ENCODE measurements at places on chromosomes 12 and 14.

DNA sequence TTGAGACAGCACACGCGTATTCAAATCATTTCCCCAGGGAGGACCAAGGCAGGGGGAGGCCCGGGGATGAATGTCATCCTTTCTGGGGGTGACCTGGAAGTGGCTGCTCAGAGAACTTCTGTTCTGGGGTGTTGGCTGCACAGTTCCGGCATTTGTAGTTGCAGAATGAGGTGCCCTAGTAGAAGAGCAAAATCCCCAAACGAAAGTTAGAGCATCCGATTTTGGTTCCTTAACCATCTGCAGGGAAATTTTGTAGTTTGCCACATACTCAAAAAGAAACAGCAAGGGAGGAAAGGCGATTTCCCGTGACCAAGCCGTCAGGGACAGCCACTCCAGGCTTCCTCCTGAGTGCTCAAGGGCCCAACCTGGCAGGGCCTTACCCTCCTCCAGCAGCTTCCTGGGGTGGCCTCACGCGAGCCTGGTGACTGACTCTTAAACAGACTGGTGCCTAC lies 13.0 kb upstream of the TRAF3 start:
- DNase-seq, result no peak

DNA sequence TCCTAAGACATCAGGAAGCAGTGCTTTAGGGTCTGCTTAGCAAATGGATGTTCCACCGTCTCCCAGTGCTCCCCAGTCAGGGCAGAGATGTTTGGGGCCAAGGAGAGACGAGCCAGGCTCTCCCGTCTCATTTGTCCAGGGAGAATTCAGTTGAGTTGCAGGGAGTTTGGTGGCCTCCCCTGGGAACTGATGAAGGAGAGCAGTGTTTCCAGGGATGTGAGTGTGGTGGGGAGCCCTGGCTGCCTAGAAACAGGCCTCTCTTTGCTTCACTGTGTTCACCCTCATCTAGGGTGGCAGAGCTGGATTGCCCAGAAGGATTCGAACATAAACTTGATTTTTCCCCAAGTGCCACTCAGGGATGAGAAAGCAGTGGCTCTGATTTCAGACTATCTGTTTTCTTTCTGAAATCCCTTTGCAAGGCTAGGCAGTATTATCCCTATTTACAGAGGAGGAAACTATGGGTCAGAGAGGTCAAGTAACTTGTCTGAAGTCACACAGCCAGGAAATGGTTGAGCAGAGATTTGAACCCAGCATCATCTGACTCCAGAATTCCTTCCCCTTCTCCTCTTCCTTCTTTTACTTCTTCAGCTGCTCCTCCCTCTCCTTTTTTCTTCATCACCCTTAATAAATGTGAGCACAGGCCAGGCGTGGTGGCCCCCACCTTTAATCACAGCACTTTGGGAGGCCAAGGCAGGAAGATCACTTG lies 6.6 kb downstream of the TPCN1 start:
- no peak for DNase-seq

DNA sequence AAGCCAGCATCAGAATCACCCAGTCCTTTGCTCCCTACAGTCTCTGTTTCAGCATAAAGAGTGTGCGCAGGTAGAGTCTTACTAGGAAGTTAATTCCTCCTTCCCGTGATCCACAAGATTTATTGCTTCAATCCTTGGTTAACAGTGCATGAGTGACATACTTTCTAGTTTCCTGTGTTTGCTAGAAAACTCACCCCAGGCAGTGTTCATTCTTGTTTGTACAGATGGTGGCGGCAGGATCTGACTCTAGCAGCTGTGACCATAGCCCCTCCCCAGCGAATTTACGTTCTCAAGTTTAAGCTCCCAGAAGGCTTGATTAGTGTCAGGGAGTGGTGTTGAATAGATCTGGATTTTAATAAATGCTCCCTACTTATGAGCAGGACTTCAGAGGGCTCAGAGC lies 75.9 kb upstream of the ANO2 start:
- no peak for DNase-seq

- DNase-seq, result no peak
Observed at GRCh38 chr14:68922886-68923285, 56.2 kb downstream of the ACTN1 start.

GRCh38 chr14:94313991-94314655 lies 9.0 kb downstream of the SERPINA6 start:
- no peak for DNase-seq

GRCh38 chr12:71691504-71692129 lies 5.7 kb downstream of the TMEM19 start:
- no peak for DNase-seq

DNA sequence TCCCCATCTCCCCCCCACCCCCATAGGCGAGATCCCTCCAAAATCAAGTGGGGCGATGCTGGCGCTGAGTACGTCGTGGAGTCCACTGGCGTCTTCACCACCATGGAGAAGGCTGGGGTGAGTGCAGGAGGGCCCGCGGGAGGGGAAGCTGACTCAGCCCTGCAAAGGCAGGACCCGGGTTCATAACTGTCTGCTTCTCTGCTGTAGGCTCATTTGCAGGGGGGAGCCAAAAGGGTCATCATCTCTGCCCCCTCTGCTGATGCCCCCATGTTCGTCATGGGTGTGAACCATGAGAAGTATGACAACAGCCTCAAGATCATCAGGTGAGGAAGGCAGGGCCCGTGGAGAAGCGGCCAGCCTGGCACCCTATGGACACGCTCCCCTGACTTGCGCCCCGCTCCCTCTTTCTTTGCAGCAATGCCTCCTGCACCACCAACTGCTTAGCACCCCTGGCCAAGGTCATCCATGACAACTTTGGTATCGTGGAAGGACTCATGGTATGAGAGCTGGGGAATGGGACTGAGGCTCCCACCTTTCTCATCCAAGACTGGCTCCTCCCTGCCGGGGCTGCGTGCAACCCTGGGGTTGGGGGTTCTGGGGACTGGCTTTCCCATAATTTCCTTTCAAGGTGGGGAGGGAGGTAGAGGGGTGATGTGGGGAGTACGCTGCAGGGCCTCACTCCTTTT lies 2.7 kb downstream of the GAPDH start:
- DNase-seq, result no peak

- DNase-seq, result no peak
Observed at GRCh38 chr14:99062216-99062615, 209.8 kb downstream of the BCL11B start.

DNA sequence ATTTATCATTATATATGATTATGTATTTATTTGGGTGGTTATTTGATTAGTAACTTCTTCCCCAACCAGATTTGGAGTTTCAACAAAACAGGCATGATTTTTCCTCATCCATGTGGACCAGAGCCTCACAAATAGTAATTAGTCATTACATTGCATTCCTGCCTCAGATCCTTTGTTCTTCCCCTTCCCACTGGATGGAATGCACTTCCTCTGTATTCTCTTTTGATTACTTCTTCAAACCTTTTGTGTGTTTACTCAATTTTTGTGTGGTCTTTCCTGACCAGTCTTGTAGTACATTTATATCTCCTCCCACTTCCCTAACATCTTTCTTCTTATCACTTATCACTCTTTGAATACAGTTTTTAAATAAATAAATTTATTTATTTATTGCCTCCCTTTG lies 15.5 kb downstream of the SYT1 start:
- no peak for DNase-seq

- DNase-seq, result peak; percentile 67
Observed at GRCh38 chr12:9634177-9634803, 26.6 kb upstream of the KLRB1 start.

GRCh38 chr12:122974892-122975789 lies at the start of gene OGFOD2:
OGFOD2 (plus strand) TSS chr12:122975244; CDS start chr12:122975252, 8 bp downstream.
- DNase-seq, result peak; percentile 94

- DNase-seq, result no peak
Observed at GRCh38 chr14:91295276-91295845, 50.9 kb upstream of the GPR68 start.

- no peak for DNase-seq
Observed at GRCh38 chr12:13194401-13195110, 2.0 kb upstream of the EMP1 start.

- no peak for DNase-seq
Observed at GRCh38 chr12:93991829-93992461, 156.4 kb upstream of the PLXNC1 start.

DNA sequence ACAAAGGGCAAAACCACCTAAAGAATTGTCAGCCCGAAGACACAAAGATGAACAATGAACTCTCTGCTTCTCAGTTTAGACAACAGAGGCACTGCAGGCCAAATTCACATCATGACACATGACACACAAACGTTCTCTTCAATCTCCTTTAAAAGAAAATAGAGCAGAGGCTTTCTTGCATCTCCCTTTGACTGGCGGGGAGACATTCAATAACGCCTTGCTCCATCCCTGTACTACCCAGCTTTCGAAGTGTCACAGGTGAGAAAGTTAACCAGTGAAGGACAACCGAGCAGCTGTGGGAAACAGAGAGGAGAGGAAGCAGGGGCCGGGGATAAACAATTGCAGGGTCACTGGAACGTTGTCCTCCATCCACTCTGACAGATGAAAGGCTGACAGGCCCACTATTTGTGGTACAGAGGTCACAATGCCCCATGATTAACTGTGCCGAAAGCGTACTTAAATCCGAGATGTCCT lies 130.8 kb downstream of the PHLDA1 start:
- DNase-seq, result no peak

DNA sequence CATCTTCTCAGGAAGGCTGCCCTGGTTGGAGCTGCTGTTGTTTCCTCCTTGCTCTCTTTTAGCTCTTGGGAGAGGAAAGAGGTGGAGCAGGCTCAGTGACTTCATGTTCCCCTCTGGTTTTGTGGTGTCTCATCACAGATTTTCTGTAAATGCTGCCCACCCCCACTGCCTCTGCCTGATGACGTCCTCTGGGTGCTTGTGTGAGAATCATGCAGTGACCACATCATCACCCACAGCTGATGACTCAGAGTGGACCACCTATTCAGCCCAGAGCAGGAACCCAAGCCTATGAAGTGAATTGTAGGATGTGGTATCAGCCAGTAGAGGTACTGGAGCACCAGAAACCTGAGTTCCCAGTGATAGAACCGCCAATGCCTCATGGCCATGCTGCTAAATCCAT lies at the start of gene GZMB:
TSS of gene GZMB (minus strand) at position 33 of the 400 bp plus-strand sequence. CDS start at position 3, 30 bp downstream.
- peak; percentile 65 for DNase-seq

DNA sequence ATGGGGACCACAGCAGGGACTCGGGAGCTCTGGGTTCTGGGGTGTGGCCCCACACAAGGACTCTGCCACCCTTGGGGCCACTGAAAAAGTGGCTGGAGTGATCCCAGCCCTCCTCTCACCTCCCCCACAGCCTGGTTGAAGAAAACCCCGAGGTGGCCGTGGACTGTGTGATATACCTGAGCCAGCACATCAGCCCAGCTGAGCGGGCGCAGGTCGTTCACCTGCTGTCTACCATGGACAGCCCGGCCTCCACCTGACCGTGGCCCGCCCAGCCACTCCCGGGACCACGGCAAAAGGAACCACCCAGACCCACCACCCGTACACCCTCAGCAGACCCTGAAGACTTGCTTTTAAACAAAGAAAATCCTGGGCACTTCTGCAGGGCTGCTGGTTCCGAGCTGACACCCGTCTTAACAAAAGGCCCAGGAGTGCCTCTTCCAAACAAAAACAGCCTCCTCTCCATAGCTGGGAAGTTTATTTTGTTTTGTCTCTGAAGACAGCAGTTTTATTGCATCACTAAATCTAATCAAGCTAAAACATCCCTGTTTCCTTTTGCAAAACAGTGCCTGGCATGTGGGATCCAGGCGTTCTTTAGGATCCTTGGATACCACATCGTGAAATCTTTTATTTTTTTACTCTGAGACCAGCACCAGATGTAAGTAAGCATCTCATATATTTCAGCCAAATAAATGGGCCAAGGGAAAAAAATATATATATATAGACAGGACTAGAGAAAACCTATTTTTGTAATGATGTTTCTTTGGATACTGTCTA lies 42.8 kb downstream of the FOXN4 start:
- DNase-seq, result no peak

DNA sequence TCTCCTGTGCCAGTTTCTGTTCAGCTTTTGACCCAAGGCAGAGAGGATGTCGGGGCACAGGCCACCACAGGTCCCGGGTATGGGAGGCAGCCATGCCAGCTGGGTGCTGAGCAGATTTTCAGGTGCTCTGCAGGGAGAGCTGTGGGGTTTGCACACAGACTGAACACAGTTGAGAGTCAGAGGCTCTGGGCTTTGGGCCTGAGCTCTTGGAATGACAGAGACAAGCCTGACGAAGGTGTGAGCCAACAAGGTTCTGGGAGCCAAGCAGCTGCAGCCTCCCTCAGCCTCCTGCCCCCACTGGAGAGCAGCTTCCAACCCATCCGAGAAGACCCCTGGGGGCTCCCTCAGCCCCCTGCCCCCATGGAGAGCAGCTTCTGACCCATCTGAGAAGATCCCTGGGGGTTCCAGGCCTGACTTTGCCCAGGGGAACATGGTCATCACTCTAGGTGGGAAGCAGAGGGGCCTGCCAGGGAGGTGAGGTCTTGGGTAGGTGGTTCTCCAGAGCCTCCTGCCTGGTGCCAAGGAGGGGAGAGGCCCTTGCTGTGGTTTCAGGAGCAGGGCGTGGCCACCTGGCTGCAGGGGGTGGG lies 13.8 kb downstream of the FBRSL1 start:
- DNase-seq, result no peak

- DNase-seq, result no peak
Observed at GRCh38 chr12:4439736-4440135, 5.9 kb downstream of the FGF6 start.

GRCh38 chr12:34208331-34209258 lies 186.3 kb downstream of the ALG10 start:
- DNase-seq, result no peak

- DNase-seq, result no peak
Observed at GRCh38 chr12:75289753-75290152, 40.4 kb downstream of the CAPS2 start.

- no peak for DNase-seq
Observed at GRCh38 chr14:31090883-31091764, 64.9 kb upstream of the STRN3 start.

DNA sequence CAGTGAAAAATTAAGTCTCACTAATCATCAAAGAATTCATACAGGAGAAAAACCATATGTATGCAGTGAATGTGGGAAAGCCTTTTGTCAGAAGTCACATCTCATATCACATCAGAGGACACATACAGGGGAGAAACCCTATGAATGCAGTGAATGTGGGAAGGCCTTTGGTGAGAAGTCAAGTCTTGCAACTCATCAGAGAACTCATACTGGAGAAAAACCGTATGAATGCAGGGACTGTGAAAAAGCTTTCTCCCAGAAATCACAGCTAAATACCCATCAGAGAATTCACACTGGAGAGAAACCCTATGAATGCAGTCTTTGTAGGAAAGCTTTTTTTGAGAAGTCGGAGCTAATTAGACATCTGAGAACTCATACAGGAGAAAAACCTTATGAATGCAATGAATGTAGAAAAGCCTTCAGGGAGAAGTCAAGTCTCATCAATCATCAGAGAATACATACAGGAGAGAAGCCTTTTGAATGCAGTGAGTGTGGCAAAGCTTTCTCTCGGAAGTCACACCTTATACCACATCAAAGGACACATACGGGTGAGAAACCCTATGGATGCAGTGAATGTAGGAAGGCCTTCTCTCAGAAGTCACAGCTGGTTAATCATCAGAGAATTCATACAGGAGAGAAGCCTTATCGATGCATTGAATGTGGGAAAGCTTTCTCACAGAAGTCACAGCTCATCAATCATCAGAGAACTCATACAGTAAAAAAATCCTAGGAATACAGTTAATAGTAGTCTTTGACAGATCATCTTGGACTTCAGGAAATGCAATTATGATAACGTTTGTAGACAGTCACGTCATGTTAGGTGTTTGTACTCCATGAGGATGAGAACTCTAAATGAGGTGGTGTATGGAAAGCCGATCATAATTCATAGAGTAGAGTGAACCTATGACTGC lies 21.1 kb downstream of the ZNF84 start:
- DNase-seq, result no peak

Measured in stimulated activated naive CD4-positive, alpha-beta T cell treated with Interleukin-2 at 50 U/mL for 16 hours (primary cell).